ENCODE measurements at places on chromosomes 3 and 15. TPM values are rescaled to one million over a fixed set of nuclear protein-coding genes. Genes with fewer than 3 reads are reported as not detected.

DNA sequence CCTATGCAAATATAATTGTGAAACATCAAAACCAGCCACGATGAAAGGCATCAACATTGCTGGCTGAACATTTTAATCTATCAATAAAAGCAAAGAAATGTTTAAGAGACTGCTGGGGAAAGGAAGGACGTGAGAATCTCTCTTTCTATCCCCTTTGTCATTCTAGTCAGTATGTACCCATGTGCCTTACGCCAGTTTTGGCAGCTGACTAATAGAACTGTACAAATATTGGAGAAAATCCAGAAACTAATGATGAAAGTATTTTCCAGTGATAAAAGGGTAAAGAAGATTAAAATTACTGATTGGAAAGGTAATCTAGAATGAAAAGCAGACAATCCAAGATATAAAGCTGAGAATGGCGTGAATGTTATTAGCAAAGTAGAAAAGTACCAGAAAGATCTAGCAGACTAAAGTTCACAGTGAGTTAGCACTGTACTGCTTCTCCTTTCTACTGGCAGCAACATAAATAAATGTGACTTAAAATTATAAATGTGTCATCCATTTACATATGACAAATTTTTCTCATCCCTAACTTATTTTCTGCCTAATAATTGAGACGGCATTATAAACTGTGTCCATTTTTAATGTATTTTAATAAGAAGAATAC, 401.9 kb upstream of the CNTN4 start:
- no peak for DNase-seq

GRCh38 chr3:51982352-51982837, 940 bp upstream of the ACY1 start:
- no peak for DNase-seq

GRCh38 chr3:70952033-70952747, 631.3 kb downstream of the FOXP1 start:
- DNase-seq, result no peak

DNA sequence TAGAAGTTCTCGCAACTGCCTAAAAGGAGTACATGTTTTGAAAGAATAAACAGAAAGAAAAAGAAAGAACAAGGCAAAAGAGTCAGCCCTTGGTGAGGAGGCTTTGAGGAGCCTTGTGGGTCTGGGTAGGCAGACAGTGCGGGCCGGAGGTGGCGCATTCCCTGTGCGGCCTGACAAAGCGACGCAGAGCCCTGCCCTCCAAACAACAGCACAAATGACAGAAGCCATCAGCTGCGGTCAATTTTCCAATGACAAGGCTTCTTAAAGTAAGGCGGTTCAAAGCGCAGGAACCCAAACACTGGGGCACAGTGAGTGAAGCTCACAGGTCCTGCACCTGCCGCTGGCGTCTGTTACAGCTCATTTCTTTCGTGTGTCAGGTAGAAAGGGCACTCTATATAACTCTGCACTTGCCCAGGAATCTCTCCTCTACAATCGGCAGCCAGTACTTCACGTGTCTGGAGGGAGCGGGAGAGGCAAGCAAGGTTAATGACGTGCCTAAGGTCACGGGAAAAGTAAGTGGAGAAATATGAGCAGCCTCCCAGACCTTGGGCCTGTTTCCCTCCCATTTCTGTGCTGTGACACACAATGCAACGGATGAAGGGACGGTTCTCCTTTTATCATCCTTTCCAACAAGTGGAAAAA, 178.1 kb downstream of the OPA1 start:
- DNase-seq, result no peak

Gene RNU6-1
- not detected for total RNA-seq

Gene TNFAIP8L3
- total RNA-seq, result 6.5 TPM

DNA sequence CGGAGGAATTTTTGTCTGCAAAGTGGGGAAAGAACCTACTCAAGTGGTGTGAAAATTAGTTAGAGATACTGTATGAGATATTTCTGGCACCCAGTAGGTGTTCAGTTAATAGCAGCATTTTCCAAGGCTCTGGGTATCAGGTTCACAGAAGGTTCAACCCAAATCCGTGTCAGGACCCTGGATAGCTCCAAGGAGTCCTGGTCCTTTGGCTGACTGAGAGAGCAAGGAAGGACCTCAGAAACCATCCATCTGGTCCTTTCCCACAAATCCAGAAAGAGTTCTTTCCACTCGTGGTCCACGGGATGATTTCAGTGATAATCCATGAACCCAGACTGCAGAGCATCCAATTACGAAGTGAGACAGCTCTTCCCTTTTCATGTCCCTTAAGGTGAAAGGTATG, 51.4 kb downstream of the SLC6A11 start:
- no peak for DNase-seq

DNA sequence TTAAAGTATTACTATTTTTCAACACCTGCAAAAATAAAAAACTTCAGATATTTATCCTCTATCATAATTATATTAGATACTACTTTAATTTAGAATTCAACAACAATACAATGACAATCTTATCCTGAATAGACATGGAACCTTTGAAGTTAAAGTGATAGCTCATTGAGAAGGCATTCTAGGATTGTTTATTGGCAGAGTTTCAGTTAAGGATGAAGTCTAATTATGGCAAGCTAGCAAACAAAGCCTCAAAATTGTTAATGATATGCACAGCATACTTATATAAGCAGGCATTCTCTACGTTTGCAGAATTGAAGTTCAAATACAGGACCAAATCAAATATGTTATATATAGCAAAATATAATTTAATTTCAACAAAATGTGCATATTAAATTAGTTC, 91.2 kb upstream of the ABI3BP start:
- DNase-seq, result no peak

Gene CPLX3
- total RNA-seq, result 3.6 TPM

DNA sequence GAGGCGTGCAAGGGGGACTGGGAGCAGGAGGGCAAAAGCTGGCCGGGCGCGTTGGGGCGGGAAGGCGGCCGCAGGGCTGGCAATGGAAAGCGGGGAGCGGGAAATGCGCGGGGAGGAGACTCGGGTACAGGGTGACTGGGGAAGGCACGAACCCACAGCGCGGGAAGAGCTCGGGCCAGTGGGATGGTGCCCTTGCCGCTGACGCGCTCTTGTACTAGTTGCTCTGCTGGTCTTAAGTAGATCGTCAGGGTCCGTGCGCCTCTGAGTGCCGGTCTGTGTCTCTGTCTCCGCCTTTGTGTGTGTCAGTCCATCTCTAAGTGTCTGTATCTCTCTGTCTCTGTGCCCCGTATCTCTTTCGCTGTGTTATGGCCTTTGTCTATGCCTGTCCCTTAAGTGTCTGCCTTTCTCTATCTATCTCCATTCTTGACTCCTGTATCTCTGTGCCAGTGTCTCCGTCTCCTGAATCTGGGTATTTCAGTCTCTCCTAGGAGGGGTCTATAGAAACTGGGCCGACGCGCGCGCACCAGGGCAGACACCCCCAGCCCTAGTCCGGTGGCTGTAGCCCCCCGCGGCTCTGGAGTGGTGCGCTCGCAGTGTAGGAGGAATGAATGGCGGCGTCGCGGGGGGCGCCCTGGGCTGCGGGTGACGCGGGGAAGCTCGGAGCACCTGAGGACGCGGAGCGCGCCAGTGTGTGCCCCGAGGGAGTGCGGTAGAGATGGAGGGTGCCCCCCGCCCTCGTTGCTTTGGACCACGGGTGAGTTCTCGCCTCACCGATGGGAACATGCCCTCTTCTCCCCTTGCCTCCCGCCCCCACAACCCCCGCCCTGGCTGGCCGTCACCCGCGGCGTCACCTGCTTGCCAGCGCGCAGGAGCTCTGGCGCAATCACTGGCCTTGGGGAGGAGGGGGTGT, 756 bp upstream of the CAMK2N2 start:
- DNase-seq, result no peak

DNA sequence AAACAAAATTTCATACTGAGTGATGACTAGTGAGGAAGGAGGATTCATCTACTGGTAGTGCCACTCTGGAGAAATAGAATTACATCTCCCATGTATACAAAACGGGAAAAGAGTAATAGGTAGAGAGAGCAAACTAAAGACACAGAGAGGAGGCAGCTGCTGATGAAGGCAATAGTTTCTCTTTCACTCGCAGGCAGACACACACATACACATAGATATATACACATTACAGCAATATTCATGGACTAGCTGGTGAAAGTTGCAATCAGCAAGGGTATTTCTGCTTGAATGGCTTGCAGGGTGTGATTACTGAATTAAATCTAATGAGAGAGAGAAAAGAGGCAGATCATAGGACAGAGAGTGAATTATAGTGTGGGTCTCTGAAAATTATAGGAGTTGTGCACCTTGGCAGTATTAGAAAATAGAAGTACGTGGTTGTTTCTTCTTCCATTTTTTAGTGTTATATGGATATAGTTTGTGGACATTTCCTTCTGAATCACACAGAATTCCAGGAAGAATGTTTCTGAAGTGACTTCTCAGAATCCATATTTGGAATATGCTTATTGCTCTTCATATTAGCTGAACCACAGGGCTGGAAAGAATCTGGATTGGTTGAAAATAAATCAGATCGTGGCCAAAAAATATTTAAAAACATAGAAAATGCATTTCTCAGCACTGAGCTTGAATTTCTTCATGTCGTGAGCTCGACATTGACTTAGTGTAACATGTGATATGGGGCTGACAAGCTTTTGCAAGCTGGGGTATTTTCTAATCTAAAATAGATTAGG, 991.2 kb downstream of the TUSC7 start:
- no peak for DNase-seq

- DNase-seq, result no peak
Observed at GRCh38 chr3:152557302-152557999, 277.5 kb upstream of the P2RY1 start.

Gene GABRG3
- total RNA-seq, result not detected

- peak; percentile 83 for DNase-seq
Observed at GRCh38 chr15:57559875-57560274, 31.8 kb upstream of the MYZAP start.

DNA sequence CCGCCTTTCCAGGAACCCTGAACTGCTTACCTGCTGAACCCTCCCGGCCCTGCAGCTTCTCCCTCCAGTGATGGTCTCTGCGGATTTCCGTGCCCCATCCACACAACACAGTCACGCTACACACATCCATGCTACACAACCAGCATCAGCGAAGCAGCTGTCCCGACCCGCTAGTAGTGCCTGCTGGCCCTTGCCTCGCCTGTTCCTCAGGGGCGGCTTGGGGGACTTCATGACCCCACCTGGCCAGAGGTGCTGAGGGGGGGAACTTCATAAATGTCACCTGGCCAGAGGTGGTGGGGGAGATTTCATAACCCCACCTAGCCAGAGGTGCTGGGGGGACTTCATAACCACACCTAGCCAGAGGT, 530 bp upstream of the TUBGCP5 start:
- DNase-seq, result peak; percentile 52

Gene BFSP2
- not detected for total RNA-seq

Gene MOBP
- total RNA-seq, result not detected

Gene RYR3
- not detected for total RNA-seq

GRCh38 chr3:100554373-100554676, 55.1 kb upstream of the ADGRG7 start:
- no peak for DNase-seq

DNA sequence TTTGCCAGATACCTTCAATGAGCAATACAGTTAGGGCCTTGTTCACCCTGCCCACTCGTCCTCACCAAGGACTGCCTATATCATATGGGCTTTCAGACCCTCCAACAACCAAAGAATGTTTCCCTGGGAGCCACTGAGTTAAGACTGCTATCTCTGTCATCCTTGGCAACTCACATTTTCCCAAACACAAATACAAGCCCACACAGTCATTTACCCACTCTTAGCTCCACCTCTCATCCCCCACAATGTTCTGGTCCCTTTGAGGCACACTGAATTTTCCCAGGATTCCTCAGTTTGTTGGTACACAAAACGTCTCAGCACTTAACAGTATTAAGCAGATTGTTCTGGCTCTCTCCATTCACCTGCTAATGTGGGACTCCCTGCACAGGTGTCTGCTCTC, 204.6 kb downstream of the TLE3 start:
- no peak for DNase-seq

Gene TIMMDC1
- total RNA-seq, result 331 TPM

DNA sequence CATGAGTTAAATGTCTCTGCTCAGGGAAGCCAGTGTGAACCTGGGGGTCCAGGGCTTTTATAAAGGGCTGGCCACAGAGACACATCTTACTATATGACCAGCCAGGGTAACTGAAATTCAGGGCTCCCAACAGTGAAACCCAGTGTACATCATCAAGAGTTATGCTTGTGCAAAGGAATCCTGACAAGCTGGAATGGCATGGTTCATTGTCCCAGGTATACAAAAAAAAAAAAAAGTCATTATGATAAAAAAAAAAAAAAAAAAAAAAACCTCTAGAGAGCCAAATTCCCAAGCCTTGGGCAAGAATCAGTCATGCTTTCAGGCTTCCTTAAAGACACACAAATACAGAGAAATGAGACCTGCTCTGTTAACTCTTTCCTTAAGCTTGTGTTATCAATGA, 452.0 kb downstream of the GABRG3 start:
- no peak for DNase-seq

Gene C2CD4A
- total RNA-seq, result not detected

All from Right ventricle myocardium superior (tissue), 1 donor.